Activated naive CD4-positive, alpha-beta T cell (primary cell): ENCODE measurements at places on chromosomes 6 and 20.
A peak's percentile ranks its signal among the peaks of the same experiment; 100 is the strongest.

- DNase-seq, result no peak
Observed at GRCh38 chr20:24915892-24916291, 33.2 kb upstream of the CST7 start.

GRCh38 chr20:62136283-62137091 is 6.7 kb downstream of the PSMA7 start:
- no peak for DNase-seq

GRCh38 chr20:1332749-1333300 is 3.9 kb upstream of the SDCBP2 start:
- DNase-seq, result no peak

- no peak for DNase-seq
Observed at GRCh38 chr20:4252005-4252404, 236.6 kb upstream of the RNF24 start.

DNA sequence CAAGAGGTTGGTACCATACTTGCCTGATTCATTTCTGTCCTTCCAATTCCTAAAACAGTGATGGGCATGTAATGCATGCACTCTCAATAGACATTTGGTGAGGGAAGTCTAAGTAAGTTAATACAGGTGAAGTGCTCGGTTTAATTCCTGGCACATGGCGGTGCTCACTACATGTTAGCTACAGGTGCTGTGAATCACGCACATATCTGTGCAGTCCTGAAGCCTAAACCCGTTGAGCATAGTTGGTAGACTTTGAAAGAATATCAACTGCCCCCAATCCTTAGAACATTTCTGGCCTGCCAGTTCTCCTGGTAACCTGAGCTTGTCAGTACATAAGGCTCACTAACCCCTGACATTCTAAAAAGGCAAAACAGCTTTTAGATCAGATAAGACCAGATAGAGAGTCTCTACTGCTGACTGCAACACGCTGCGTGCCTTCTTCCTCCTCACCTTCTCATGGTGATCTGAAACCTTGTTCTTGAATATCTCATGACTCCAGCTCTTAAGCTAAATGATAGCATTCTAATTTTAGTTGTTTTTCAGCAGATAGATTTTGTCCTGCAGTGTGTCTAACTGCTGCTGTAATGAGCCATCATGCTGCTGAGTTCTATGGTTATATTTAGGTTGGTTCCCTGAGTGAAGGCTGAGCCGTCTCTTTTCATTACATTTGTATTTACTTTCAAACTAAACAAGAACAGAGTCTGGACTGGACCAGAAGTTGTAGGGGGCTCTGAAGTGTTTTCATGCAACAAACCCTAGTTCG is 328.5 kb upstream of the QKI start:
- no peak for DNase-seq

DNA sequence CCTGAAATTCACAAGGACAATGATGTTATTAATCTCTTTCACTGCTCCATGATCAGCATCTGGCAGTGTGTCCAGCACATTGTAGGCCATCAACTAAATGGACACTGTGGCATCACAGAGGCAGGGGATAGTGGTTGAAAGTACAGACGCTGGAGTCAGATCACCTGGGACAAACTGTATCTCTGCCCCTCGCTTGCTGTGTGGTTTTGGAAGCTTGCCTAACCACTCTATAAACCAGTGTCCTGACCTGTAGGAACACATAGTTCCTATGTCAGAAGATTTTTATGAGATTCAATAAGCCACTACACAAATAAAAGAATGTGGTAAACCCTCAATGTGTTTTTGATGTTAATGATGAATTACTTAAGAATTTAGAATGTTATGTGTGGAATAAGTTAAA is 219.3 kb upstream of the RNF217 start:
- no peak for DNase-seq

DNA sequence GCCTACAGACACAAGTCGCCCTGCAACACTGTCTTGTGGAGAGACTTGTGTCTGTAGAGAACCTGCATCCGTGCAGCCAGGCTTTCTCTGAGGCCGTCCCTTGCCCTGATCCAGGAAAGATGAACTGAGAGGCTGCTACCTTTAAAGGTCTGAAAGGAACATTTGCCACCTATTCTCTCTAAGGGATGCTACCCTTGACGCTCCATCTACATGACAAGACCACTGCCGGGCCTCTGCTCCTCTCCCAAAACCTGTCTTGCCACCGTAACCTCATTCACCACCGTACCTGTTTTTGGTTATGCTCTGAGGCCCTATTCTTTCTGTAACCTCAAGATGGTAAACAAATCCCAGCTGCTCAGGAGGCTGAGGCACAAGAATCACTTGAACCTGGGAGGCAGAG is 73.9 kb downstream of the FOXF2 start:
- DNase-seq, result no peak

- no peak for DNase-seq
Observed at GRCh38 chr6:157885211-157885788, 62.3 kb downstream of the SNX9 start.

GRCh38 chr20:34084227-34084923 is 27.7 kb downstream of the EIF2S2 start:
- DNase-seq, result no peak

DNA sequence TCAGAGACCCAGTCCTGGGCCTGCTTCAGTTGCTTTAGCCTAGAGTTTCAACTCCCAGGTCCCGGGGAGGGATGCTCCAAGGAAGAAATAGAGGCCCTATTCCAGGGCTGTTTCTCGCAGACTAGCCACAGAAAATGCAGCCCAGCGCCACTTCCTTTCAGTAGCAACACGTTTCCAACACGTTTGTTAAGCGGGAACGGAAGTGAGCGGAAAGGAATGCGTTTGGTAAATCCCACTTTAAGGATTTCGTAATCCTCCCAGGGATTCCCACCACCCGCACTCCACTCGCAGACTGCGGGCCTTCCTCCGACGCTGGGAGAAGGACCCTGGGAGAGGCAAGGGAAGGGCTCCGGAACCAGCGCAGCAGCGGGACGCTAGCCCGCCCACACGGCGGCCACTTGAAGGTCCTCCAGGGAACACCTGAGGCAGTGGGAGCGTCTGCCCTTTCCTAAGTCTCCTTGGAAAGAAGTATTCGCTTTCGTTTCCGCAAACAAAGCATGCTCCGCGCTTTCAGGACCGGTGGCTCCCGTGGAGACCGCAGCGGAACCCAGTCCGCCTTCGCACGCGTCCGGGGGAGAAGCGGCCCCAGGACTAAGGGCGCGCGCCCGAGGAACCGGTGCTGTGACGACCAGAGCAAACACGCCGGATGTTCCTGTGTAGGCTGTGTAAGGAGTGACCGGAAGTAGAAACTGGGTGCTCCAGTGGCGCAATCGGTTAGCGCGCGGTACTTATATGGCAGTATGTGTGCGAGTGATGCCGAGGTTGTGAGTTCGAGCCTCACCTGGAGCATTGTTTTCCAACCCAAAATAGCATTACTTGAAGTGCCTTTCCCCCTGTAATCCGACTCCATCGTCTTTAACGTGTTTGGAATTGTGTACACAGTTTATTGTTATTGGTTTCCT is 227.6 kb upstream of the PRSS16 start:
- DNase-seq, result peak; percentile 5

GRCh38 chr6:64777941-64778785 is 928.9 kb downstream of the EYS start:
- no peak for DNase-seq

GRCh38 chr6:160837146-160837545 is 135.1 kb downstream of the PLG start:
- DNase-seq, result no peak

DNA sequence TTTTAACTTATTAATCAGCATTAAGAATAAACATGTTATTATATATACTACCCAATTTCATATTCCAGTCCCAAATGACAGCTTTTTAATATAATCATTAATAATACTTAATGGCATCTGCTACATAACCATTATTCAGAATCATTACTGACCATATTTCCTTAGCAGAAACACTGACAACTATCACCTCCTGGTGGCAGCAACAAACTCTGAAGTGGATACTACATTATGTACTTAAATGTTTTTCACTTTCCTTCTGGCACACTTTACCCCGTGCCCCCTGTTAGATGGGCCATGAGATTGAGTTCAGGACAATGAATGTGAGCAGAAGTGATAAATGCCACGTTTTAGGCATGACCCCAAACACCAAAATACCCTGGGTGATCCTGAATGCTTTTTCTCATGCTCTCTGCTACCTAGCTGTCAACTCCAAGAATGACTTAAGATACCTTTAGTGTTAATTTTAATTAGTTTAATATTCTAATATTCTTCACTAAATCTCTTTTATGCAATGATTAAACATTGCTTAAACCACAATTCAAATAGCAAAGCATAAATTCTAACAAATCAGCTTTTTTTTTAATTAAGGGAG is 77.1 kb downstream of the LMBRD1 start:
- no peak for DNase-seq

DNA sequence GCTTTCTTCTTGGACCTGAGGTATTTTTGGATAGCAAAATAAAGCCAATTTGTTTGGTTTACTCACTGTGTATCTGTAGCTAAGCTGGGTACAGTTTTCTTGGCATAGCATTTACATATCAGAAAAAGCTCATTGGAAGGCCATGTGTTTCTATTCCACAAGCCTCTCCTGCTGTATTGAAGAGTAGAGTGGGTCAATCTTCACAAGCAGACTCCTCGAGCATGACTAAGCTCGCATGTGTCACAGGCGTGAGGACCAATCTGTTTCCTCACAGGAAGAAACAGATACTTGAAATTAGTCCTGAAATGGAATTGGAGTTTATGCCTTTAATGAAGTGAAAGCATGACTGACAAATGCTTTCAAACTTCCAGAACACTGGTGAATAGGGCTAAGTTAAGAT is 1279.0 kb upstream of the MAP3K7 start:
- DNase-seq, result no peak

GRCh38 chr6:22442826-22443225 is 126.5 kb upstream of the HDGFL1 start:
- no peak for DNase-seq

DNA sequence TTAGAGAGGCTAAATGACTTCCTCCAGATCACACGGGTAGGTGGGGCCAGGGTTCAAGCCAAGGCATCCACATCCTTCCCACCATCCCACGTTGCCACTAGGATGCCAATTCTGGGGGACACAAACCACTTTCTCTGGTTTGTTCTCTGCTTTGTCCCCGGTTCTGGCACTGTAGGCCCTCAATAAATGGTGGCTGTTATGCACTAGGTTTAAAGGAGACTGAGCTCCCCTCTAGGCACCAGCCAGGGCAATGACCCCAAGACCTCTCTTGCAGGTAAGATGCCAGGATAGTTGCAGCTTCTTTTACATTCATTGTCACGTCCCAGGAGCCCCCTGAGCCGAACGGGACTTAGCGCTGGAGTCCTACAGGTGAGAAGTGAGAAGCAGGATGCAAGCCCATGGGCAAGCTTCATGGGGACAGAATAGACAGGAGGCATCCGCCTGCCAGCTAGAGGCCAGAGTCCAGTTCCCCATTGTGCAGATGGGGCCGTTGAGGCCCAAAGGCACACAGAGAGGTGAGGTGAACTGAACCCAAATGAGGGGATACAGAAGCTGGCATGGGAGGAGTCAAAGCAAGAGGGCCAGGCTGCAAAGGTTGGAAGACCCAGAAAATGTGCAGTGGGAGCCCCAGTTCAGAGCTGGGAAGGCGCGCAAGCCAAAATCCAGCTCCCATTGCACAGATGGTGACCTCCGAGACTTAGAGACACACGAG is 677 bp downstream of the PXMP4 start:
- no peak for DNase-seq

DNA sequence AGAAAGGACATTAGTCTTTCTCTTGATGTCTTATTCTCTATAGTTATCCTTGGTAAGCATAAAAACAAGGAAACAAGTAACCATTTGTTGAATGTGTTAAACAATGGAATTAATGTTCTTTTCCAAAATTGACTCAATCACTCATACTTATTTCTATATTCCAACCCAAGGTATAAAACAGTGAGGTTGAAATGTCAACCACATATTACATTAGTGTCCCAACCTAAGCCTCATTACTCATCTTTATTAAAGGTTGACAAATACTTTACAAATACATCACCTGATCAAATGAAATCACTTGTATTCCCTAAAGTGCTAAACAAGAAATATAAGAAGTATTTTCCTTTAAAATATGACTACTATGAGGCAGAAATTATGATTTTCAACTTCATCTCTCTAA is 100.5 kb downstream of the ASCC3 start:
- no peak for DNase-seq

GRCh38 chr6:40642837-40643236 is 55.7 kb upstream of the LRFN2 start:
- no peak for DNase-seq

GRCh38 chr6:149423964-149424440 is 23.9 kb downstream of the SUMO4 start:
- DNase-seq, result no peak

- no peak for DNase-seq
Observed at GRCh38 chr6:151998784-151999183, 191.3 kb downstream of the ESR1 start.

- DNase-seq, result no peak
Observed at GRCh38 chr6:106444777-106445507, 84.4 kb downstream of the CRYBG1 start.

DNA sequence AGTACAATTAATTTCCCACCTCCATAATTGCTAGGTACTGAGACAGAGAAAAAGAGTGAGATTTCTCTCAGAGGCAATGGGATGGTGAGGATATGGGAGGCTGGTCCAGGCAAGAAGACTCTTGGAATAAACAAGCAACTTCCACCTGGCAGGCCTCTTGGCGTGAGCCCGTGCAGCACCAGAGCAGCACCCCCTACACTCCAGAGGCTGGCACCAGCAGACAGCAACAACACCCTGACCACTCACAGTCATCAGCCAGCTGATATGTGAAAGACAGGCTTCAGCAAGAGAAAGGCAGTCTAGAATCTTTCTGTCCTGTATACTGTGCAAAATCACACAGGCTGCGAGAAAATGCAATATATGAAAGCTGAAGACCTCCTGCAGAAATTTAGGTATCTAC is 59.7 kb downstream of the KIF13A start:
- no peak for DNase-seq

DNA sequence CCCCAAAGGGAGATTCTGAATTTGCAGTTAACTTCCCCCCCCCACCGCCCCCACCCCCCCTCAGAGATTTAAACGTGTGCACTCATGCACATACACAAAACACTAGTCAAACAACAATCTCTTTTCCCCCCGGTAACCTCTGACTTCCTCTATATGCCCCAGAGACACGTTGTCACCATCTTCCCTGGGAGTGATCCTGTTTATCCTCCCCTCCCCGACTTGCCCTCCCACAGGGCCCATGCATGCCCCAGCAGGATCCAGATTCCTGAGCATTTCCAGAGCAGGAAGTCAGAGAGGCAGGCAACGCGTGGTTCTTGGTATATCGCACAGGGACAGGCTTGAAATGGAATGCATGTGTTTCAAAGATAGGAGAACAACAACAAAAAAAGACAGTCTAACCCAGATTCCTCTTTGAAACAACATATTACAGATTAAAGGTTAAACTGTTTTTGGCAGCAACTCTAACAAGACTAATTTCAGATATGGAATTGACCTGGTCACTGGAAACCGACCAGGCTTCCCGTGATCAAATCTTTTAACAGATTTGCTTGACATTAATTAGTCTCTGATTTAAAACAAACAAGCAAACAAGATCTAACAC is 1.3 kb downstream of the BLCAP start:
- DNase-seq, result no peak

DNA sequence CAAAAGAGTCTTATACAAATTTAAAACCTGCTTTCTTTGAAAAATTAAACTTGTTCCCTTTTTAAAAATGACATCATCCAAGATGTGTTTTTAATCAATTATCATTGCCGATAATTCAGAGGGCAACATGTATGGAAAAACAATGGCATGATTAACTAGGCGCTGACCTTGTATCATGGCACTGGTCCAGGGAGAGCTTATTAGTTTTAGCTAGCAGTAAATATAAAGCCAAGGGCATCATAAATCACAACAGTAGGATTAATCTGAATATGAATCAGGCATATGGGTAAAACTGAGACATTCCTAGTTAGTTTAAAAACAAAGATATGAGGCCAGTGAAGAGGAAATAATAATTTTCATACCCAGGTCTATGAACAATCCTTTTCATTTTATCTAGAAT is 374.0 kb downstream of the HDGFL1 start:
- no peak for DNase-seq
